ENCODE measurements at places on chromosomes 16 and 17.

DNA sequence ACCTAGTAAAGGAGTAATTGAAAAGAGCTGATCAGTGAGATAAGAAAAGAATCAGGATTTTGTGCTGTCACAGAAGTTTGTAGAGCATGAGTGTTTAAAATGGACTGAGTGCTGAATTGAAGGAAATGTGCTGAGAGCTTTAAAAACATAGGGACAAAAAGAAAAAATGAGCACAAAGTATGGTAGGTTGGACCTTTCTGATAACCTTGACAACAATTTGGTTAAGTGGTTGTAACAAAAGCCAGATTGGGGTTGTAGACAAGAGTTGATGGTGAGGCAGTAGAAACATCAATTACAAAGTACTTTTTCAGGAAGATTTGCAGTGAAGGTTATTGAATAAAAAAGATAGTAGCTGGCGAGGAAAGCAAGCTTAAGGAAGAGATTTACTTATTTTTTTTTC lies 674.7 kb upstream of the KIF2B start:
- no peak for DNase-seq

GRCh38 chr17:29753845-29754439 lies 131.2 kb upstream of the CORO6 start:
- DNase-seq: no peak

GRCh38 chr16:79571903-79572535 lies 28.5 kb downstream of the MAF start:
- no peak for DNase-seq

DNA sequence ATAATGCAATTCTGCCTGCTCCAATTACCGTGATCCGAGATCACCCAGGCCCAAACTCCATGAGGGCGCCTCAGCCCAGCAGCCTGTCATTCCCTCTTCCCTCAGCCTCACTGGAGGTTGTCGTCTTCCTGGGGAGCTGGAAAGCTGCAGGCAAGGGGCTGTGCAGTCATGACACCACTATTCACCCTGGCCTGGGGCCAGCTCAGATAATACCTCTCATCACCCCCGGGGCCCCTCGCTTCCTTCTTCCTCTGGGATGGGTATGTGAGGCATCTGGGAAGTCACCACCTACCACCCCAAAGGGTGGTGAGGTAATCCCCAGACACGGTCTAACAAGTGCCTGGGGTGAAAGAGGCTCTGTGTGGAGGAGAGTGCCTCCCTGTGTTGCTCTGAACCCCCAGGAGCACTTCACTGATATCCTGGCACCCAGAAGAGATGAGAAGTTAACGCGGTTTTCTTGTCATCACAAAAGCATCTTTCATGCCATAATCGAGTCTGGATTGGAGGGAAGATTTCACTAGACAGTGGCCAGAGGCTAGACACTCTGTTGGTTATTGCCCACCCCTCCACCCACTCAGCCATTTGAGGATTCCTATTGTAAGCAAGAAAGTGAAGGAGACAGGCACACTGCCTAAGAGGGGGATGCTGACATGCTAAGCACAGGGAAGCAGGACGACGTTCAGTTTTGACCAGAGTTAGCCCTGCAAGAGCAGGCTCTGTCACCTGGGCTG lies 18.4 kb downstream of the CFAP20 start:
- no peak for DNase-seq

GRCh38 chr17:1110541-1110861 lies 69.3 kb downstream of the ABR start:
- no peak for DNase-seq

DNA sequence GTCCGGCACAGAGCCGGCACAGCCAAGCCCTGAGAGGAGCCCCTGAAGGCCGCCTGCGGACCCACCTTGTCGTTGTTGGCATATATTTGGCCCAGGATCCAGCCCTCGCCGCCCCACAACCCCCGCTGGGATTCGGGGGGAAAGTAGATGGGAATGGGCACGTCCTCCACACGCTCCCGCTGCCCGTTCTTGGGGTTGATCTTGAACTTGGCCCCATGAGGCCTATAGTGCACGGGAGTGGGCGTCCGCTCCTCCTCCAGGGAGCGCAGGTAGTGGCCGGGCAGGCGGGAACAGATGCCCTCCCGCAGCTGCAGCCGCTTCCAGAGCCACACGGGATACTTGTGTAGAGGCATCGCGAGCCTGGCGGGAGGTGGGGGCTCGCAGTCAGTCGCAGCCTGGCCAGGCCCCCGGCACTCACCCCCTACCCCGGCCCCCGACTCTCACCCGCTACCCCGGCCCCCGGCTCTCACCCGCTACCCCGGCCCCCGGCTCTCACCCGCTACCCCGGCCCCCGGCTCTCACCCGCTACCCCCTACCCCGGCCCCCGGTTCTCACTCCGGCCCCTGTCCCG lies 387 bp downstream of the MRPL28 start:
- DNase-seq: no peak

All from effector CD4-positive, alpha-beta T cell (primary cell).